ENCODE measurements at places on chromosomes 16 and 17. TPM values are rescaled to one million over a fixed set of nuclear protein-coding genes. Genes with fewer than 3 reads are reported as not detected.

Gene KRT12
- not detected for total RNA-seq

Gene WNT9B
- under 0.01 TPM for total RNA-seq

Gene ELMO3
- 0.25 TPM for total RNA-seq

Gene CCDC200
- not detected for total RNA-seq

Gene PRM2
- total RNA-seq, result not detected

Gene DNAAF1
- total RNA-seq, result 0.25 TPM

Gene PYY
- total RNA-seq, result not detected

Gene TNFRSF13B
- not detected for total RNA-seq

Gene RNF167
- 12.8 TPM for total RNA-seq

Gene ZFPM1
- 0.49 TPM for total RNA-seq

Gene DVL2
- total RNA-seq, result 30.0 TPM

Gene RBFOX1
- 68.8 TPM for total RNA-seq

Gene DYNLRB2
- 1.7 TPM for total RNA-seq

Gene GLP2R
- under 0.01 TPM for total RNA-seq

Gene AP2B1
- 216 TPM for total RNA-seq

Gene CMTM2
- 0.25 TPM for total RNA-seq

Gene CCL7
- total RNA-seq, result not detected

Gene NRN1L
- total RNA-seq, result not detected

Gene SPNS3
- total RNA-seq, result under 0.01 TPM

Gene NPIPB8
- total RNA-seq, result 0.25 TPM

Gene SRCIN1
- 29.0 TPM for total RNA-seq

Gene COQ7
- 32.2 TPM for total RNA-seq

Gene GNG13
- not detected for total RNA-seq

Gene UBALD1
- 3.2 TPM for total RNA-seq

Gene OTOA
- 0.25 TPM for total RNA-seq

Gene SMTNL2
- total RNA-seq, result 2.5 TPM
